Bronchial smooth muscle cell (primary cell): ENCODE measurements at places on chromosomes 12 and 14. TPM values are rescaled to one million over a fixed set of nuclear protein-coding genes. Genes with fewer than 3 reads are reported as not detected.

Gene CLMN
- 0.16 and 0.17 TPM in 2 replicates for total RNA-seq

Gene RTN1
- total RNA-seq, result under 0.01 and 0.16 TPM in 2 replicates

Gene TPH2
- under 0.01 TPM in 2 replicates for total RNA-seq

Gene CARMIL3
- total RNA-seq, result under 0.01 and 0.17 TPM in 2 replicates

Gene VWF
- total RNA-seq, result 0.69 and 0.79 TPM in 2 replicates

Gene ZNF740
- total RNA-seq, result 14.3 and 16.9 TPM in 2 replicates

Gene PRR4
- total RNA-seq, result 0.32 and 0.60 TPM in 2 replicates

Gene WSCD2
- total RNA-seq, result not detected in 2 replicates
